GM12878 (cell line): ENCODE measurements at places on chromosomes 16 and 17. TPM values are rescaled to one million over a fixed set of nuclear protein-coding genes. Genes with fewer than 3 reads are reported as not detected.

CYTH1 gene
- total RNA-seq, result 165 and 167 TPM in 2 replicates

KRTAP4-3 gene
- total RNA-seq, result not detected in 2 replicates

CD300H gene
- not detected in 2 replicates for total RNA-seq

NHLRC4 gene
- 0.67 and 0.72 TPM in 2 replicates for total RNA-seq

PRR15L gene
- total RNA-seq, result not detected in 2 replicates

OR1A1 gene
- not detected in 2 replicates for total RNA-seq

DNA sequence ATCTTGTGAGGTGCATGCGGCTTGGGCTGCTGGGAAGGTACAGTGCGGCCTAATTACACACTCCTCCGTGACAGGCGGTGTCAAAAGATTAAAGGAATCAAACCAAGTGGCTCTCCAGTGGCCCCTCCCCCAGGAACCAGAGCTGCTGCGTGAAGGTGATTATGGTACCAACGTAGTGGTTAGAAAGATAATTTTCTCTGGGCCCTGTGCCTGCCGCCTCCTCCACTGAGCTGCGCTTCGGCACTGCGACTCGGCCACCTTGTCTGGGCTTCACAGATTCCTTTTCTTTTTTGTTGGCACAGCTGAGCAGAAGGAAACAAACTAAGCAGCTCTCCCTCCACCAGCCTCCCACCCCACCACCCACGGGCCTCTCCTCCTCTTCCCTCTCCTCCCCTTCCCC, 113.2 kb upstream of the SDK2 start:
- no peak for DNase-seq

- DNase-seq, result peak; percentile 15
Observed at GRCh38 chr16:73558219-73558618, 510.3 kb upstream of the ZFHX3 start.

- DNase-seq, result peak; percentile 86
Observed at GRCh38 chr16:13436641-13437412, 483.1 kb upstream of the ERCC4 start.

DNA sequence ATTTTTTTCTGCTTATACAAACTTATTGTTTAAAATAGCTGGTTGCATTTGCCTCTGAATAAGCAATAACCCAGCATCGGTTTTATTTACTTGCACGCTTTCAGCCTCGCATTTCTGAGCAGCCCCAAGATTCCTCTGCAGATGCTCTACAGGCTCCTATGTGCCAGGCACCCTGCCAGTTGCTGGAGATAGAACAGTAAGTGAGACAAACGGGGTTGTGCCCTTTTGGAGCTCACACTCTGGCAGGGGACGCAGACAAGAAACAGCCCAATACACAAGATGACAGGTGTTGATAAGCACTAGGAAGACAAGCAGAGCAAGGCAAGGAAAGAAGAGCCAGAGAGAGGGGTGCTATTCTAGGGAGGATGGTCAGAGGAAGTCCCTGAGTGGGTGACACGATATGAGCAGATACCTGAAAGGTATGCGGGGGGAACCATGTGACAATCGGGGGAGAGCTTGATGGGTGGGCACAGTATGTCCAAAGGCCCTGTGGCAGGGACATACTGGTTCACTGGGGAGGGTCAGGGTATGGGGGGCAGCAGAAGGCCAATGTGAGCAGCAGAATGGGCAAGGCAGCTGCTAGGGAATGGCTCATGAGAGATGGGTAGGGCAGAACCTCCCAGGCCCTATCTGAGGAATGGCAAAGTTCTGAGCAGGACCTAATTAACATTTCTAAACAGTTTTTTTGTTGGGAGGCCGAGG, 18.7 kb upstream of the ADORA2B start:
- no peak for DNase-seq

DNA sequence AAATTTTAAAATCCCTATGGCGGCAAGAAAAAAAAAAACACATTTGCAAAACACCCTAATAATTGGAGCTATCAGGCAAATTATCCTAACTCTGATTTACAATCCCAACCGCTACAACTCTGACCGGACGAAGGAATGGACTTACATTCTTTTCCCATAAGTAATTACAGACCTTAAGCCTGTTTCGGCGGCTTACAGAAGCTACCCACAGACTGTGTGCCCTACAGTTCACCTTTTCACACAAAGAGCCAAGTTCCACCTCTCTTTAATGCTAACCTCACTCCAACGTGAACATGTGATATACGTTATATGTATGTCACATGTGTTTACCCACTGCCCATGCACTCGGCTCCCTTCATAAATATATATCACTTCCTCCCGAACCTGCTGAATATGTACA, 8.7 kb upstream of the MEAK7 start:
- DNase-seq, result no peak

DNA sequence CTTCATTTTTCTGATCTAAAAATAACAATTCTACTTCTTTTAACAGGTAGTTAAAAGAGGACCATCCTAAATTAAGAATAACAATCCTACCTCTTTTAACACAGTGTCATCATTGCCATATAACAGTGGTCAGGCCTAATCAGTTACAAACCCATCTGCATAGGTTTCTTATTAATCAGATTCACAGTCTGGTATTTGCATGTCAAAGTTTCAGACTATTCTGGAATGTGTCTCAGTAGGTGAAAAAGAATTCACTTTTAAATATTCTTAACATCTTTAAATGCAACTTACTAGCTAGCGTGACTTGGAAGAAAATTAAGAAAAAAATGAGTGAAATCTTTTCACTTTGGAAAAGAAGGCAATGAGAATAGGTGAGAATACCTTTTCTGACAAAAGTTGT, 6.8 kb upstream of the KRT12 start:
- no peak for DNase-seq

DNA sequence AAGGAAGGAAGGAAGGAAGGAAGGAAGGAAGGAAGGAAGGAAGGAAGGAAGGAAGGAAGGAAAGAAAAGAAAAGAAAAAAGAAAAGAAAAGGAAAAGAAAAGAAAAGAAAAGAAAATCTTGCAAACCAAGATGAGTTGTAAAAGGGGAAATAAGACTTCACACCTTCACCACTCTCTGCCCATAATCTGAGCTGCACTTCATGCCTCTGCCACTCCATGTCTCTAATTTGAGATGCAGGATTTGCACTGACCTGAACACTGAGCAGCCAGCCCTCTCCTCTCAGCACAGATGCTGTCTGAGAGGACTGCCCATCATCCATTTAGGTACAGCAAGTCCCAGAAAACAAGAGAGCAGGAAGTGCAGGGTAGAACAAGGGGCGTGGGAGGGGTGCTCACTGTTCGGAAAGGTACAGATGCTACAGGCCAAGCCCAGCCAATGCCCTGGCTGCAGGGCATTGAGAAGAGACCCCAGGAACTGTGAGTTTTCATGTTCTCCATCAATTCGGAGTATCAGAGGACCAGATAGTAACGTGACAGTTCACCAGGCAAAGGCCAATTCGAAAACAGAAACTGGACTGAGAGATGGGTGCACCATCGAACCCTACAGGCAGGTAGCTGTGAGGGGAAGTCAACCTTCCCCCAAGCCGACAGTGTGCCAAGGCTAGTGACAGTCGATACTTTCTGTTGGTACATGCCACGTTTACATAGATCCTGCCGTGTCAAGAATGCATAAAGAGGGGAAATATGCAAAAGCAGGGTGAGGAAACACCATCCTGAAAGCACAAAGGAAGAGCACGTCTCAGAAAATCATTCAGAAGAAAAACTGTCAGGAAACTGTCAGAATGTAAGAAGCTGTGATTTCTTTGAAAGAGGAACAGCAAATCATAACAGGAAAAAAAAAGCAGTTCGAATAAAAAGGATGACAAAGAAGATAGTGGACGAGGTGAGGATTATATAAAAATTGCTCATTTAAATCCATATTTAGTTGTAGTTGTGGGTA, 142.0 kb upstream of the RCVRN start:
- peak; percentile 82 for DNase-seq

DNA sequence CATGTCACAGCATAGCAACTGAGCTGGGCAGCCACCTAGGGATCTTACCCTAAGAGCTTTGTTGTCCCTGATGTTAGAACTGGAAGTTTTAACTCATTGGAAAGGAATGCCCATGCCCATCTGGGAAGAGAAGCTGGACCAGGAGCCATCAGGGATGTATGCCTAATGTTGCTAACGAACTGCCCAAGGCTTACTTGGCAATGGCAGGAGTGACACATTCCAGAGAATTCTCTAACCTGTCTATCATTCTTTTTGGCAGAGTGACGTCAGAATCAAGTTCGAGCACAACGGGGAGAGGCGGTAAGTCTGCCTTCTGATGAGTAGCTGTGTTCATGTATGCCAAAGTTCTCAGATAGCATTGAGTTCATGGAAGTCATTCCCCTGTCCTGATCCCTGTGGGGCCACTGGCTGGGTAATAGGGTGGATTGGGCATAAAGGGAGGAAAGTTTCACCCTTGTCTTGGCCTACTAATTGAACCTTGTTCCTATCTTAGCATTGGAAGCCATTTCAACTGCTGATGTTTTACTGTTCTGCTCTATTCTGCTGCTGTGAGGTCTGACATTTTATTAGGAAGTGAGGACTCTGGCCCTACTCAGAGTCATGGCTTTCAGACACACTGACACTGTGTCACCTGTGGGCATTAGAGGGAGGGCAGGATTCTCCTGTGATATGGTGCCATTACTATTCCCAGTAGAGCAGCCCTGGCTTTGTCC, 23.7 kb downstream of the MAP3K3 start:
- no peak for DNase-seq

DNA sequence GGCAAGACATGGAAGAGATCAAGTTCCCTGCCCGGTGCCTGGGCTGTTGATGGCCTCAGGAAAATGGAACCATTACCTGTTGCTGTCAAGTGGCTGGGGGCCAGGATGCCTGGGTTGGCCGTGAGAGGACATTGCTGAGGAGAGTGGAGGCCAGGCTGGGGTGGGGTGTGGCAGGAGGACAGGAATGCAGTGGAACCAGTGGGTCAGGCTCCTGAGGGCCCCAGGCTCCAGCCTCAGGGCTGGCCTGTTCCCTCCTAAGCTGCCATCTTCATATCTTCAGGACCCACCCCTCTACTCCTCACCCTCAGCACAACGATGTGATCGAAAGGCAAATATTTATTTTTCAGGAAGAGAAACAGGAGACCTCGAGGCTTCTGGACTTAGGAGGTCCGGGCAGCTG, 8.5 kb upstream of the YPEL3 start:
- no peak for DNase-seq

GRCh38 chr17:64498308-64499203, 1.7 kb upstream of the POLG2 start:
- no peak for DNase-seq

DNA sequence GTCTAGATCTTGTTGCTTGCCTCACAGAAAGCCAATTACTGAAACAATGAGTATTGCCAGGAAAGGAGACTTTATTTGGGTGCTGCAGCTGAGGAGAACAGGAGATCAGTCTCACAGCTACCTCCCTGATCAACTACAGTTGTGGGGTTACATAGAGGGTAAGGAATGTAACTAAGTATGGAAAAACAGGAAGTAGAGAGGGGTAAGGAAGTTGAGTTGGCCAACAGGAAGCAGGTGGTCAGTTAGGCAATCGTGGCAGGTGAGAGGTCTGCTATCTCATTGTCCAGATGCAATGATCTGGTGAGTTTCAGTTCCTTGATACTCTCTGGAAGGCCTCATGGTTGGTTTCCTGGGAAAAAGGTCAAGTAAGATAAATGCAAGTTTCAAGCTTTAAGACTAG, 333.1 kb upstream of the GOT2 start:
- DNase-seq, result no peak

DNA sequence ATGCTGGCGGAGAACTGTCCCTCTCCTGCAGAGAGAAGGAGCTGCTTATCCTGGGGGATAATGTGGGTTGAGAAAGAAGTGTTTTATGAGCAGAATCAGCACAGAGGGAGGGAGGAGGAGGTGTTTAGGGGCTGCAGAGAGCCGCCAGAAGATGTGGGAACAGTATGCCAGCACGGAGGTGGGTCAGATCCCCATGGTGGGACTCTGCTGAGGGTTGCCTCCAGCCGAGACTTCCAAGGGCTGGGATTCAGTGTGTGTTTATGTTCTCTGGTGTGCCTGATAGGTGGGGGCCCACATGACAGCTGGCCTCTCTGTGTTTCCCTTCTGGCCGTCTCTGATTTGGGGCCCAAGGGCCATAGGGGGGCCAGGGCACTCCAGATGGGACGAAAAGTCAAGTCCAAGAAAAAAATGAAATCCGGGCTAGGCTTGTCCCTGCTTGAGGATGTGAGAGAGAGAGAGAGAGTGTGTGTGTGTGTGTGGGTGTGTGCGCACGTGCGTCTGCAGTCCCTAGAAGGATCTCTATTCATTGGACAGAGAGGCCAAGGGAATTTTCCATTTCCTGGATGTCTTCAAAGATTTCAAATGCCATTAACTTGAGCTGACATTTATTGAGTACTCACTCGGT, 21.6 kb downstream of the PRKCB start:
- DNase-seq, result no peak
